Glomerular endothelial cell (primary cell): ENCODE measurements at places on chromosomes 6 and 20.

DNA sequence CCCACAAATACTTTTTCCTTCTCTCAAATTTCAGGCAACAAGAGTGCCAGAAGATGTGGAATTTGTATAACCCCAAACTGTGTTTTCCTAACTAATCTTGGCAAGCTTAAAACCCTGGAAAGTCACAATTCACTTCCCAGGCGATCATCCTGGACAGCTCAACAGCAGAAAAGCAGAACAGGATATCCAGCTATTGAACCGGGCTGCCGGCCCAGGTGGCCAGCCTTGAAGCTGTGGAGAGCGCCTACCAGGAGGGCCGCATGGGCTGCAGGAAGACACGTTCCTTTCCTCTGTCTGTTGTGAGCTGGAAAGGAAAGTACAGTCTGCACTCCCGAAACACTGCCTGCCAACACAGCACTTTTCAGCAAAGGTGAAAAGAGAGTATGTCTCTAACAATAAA, 719.7 kb upstream of the MARCKS start:
- DNase-seq = peak; percentile 58

GRCh38 chr6:25036461-25036860, 100.7 kb upstream of the RIPOR2 start:
- DNase-seq = no peak

GRCh38 chr20:22569353-22569752, 15.0 kb downstream of the FOXA2 start:
- DNase-seq = no peak

- no peak for DNase-seq
Measured at GRCh38 chr6:128483472-128484135, 36.8 kb downstream of the PTPRK start.

GRCh38 chr6:124870611-124871459, 91.4 kb upstream of the RNF217 start:
- no peak for DNase-seq

- DNase-seq = no peak
Measured at GRCh38 chr6:81031416-81031815, 721.1 kb downstream of the TENT5A start.

- DNase-seq = no peak
Measured at GRCh38 chr6:71203206-71203605, 85.4 kb upstream of the OGFRL1 start.

GRCh38 chr6:136365776-136366354, 76.2 kb upstream of the BCLAF1 start:
- DNase-seq = no peak

- DNase-seq = no peak
Measured at GRCh38 chr6:150902142-150902776, 36.8 kb downstream of the MTHFD1L start.

DNA sequence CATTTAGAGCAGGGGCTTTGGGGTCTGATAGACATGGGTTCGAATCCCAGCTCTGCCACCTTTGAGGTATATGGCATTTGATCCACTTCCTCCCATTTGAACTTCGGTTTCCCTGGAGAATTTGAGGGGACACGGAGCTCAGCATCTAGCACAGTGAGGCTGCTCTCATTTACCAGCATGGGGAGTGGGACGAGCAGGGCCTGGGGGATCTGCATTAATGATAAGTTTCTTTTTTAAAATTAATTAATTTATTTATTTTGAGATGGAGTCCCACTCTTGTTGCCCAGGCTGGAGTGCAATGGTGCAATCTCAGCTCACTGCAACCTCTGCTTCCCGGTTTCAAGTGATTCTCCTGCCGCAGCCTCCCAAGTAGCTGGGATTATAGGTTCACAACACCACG, 52.6 kb downstream of the VSTM2L start:
- no peak for DNase-seq

DNA sequence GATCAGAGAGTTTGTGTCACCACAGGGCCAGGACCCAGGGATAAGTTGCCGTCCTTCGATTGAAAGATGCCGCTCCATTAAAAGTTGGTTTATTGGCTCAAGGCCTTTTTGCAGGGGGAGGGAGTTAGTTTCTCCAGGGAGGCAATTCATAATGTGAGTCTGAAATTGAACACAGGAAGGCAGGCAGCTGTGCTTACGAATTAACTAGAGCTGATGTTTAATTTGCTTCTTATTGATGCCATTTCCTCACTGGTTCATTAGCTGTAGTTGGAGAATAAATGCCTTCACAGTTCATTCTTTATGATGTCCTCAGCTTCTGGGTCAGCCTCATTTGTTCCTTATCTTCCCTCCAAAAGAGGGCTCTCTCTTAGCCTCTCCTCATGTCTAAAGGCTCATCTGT, 113.2 kb upstream of the PTPRT start:
- DNase-seq = no peak

GRCh38 chr6:68158256-68158655, 476.8 kb upstream of the ADGRB3 start:
- no peak for DNase-seq

DNA sequence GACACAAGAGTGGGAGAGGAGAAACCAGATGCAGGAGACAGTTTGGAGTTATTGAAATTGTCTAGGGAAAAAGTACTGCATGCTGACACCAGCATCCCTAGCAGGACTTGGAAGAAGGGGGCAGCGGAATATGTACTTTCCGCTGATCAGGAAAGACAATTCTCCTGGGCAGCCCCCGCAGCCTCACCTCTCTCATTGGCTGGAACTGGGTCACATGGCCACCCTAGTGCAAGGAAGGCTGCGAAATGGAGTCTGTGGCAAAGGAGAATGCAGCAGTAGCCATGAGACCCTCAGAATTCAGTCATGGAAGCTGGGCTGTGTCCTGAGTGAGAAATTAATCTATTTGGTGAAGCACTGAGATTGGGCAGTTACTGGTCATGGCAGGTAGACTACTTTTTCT, 131.3 kb downstream of the CLIC5 start:
- DNase-seq = no peak

- no peak for DNase-seq
Measured at GRCh38 chr6:3314621-3315467, 56.1 kb downstream of the PSMG4 start.

- no peak for DNase-seq
Measured at GRCh38 chr20:40218316-40218969, 470.6 kb downstream of the MAFB start.

DNA sequence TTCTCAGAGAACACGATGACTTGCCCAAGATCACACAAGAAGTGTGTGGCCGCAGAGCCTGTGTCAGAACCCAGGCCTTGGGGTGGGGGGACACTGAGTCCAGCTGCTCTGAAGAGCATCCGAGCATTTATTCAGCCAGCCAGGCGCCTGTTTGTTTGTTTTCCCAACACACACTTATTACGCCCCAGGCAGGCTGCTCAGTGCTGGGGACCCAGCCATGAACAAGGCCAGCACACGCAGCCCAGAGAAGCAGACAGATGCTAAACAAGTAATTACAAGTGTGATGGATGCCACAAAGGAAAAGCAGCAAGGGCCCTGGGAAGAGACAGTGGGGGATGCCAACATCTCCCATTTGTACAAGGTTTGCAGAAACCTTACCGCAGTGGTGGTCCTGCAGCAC, 19.4 kb upstream of the SIRPA start:
- DNase-seq = no peak

DNA sequence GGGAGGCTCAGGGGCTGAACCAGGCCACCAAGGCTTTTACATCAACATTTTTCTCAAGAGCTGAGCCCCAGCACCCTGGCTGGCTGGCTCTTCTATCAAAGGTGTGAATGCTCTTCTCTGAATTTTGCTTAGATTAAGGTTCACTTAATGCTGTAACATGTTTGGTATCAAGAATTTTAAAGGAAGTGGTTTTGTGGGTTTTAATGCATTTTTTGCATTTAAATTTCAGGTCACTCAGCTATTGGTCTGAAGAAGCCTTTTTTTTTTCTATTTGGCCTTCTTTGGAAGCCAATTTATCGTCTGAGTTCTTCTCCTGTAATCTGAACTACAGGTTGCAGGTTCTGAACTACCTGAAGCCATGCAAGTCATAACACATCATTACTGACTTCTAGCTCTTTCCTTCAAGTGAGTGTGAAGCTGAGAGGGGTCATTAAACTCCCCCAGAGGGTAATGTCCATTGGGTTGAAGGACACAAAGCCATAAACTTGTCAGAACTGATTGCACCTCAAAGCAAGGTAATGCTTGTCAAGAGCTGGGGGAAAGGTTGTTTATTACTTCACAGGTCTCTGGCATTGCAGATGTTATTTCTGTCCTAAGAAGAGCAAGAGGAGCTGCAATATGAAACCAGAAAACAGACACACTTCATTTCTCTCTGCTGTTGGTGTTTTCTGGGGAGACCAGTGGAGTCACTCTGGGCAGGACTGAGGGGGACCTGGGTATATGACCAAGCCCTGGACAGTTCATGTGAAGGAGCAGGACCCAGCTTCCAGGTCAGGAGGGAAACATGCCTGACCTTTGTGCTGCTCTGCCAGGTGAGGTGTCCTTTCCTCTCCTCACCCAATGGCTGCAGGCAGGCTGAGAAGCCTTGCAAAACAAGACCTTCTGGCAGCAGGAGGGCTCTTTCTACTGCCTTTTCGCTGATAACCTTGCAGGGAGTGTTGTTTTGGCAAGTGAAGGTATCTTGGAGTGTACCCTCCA, 26.1 kb upstream of the NEDD9 start:
- no peak for DNase-seq

- no peak for DNase-seq
Measured at GRCh38 chr6:83083476-83083875, 16.0 kb downstream of the DOP1A start.

- no peak for DNase-seq
Measured at GRCh38 chr6:150314230-150315188, 54.3 kb upstream of the IYD start.

GRCh38 chr6:87897013-87897412, 150.6 kb upstream of the SPACA1 start:
- DNase-seq = no peak

GRCh38 chr20:46546936-46547335, 3.5 kb downstream of the OCSTAMP start:
- DNase-seq = no peak

DNA sequence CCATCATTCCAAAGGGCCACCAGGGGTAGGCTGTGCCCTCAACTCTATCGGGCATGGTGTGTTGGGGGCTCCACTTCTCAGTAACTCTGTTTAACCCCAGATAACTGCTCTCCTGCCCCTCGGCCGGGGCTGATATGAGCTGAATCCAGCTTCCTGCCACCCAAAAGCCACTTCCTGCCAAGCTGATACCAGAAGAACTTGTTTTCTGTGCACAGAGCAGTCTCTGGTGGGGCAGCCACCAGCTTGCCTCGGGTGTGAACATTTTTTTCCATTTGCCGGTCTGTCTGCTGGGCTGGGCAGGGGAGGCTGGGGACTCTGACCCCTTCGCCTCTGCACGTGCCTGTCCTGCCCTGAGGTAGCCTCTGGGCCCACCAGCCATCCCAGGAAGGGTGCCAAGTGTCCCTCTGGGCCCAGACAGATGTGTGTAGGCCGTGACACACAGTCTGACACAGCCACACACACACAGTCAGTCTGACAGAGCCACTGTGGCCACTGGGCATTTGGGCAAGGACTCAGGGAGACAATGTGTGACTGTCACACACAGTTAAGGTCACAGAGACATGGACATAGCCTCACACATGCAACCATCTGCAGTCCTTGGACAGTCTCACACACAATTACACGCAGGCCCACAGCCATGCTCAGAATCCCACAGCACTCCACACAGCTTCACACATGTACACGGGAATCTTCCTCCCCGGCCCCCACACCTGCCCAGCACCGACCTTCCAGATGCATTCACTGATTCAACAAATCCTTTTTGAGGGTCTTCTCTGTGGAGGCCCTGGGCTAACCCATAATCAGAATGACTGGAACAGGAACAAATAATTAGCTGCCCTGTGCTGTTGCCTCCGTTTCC, 45.1 kb downstream of the NOL4L start:
- no peak for DNase-seq

DNA sequence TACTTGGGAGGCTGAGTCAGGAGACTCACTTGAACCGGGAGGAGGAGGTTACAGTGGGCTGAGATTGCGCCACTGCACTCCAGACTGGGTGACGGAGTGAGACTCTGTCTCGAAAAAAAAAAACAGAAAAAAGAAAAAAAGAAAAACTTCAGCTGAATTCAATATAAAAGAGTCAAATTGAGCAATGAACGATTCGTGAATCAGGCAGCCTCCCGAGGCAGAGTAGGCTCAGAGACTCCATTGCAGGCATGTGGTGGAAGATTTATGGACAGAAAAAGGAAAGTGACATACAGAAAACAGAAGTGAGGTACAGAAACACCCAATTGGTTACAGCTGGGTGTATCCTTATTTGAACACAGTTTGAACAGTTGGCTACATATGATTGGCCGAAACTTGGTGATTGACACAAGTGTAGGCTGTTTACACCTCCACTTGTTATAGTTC, 56.3 kb downstream of the HLA-DPB1 start:
- no peak for DNase-seq

GRCh38 chr20:63863798-63864544, 1.1 kb upstream of the TPD52L2 start:
- DNase-seq = no peak

- no peak for DNase-seq
Measured at GRCh38 chr6:11322252-11322885, 89.9 kb upstream of the NEDD9 start.

- DNase-seq = no peak
Measured at GRCh38 chr6:122645256-122645655, 35.1 kb downstream of the PKIB start.

- no peak for DNase-seq
Measured at GRCh38 chr6:87049779-87050178, 45.1 kb downstream of the CGA start.

GRCh38 chr6:110746680-110747079, 68.6 kb downstream of the CDK19 start:
- no peak for DNase-seq

- no peak for DNase-seq
Measured at GRCh38 chr20:46701556-46701955, 7.9 kb upstream of the SLC2A10 start.

- no peak for DNase-seq
Measured at GRCh38 chr20:45339084-45339483, 9.1 kb downstream of the SDC4 start.

GRCh38 chr6:7242835-7243178, 70.2 kb downstream of the SSR1 start:
- DNase-seq = no peak

DNA sequence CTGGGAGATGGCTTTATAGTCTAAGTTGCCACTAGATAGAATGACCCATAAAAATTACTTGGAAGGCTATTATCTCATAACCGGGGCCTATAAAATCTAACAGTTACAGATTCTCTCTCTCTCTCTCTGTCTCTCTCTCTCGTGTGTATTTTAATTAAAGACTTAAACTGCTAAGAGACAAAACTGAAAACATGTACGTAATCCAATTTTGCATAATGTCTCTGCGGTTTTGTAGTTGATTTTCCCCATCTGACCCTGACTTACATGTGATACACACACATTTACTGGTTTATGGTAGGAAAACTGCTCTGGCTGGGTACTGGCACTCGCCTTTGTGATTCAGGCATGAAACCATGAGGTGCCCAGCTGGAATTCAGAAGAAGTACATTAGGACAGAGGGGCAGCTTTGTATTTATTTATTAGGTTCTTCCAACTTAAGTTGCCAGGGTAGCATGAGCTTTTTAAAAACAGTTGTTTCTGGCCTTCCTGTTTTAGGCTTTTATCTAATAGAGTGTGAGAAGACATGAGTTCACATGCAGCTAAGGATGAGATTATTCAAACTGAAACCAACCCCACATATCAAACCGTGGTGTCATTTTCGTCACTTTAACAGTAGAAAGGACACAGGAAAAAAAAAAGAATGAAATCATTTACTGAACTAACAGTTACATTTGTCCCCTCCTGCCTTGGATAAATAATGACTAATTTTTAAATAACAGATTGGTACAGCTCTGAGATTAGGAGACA, 182.5 kb downstream of the GMPR start:
- no peak for DNase-seq

- DNase-seq = peak; percentile 84
Measured at GRCh38 chr6:10518557-10519407, 2.4 kb upstream of the GCNT2 start.
